Testis (tissue), 5 donors: ENCODE measurements at places on chromosomes 2 and 18. TPM values are rescaled to one million over a fixed set of nuclear protein-coding genes. Genes with fewer than 3 reads are reported as not detected.

DNA sequence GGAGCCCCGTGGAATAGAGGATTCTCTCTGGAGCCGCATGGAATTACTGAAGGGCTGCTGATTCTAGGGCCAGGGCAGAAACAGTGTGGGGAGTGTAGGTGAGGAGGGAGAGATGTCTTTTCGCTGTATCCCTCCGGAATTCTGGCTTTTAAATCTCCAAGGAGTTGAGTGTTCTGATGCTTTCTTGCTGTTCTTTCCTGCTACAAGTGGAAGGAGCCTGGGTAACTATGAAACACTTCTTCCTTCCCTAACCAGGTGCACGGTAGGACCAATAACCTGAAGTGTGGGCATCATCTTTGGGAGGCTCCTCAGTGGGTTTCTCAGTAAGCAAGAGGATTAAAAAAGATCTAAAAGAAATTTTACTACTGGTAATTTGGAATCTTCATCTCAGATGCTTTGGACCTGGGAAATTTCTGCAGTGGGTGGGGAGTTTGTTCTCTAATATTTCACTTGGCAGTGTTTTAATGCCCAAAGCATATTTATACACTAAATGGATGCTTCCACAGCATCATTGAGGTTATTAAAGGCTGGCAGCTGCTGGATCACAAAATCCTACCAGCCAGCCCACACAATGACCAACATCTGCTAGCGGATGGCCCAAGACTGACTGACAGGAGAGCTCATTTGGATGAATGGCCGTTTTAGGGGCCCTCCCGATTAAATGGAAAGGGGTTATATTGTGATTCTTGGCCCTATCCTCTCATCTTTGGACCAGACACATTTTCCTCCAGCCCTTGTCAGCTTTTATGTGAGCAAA lies 2.1 kb downstream of the EML6 start:
- no peak for DNase-seq

Gene ITGA6
- total RNA-seq: 166 TPM

DNA sequence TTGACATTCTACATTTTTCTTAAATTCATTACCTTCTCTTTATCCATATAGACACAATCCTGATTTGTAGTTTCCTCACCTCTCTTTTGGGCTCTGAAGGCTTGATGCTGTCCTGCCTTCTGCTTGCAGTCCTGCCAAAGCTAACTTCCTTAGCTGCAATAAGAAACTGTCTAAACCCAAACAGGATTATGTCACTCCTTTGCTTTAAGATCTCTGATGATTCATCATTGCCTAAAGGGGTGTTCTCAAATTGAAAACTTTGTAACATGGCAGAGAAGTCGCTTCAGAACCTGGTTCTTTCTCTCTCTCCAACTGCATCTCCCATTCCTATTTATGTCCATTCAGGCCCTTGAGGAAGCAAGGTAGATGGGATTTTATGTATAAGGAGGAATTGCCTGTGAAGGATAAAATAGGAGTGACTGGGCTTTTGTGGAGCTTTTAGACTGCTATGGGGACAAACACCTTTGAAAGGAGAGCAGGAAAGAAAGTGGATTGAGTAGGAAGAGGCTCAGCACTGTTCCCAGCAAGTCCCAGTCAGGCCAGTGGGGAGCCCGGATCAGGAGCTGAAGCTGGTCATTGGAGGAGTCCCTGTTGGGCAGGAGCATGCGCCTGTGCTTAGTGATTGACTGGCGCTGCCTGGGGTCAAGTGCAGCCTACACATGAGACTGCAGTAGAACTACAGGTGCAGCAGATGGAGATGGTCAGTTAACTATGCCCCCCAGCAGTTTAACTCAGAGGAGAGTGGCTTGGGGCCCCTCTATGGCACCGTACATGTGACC lies 390.6 kb downstream of the CTNNA2 start:
- DNase-seq: no peak

Gene RNF125
- 1.9 TPM for total RNA-seq

DNA sequence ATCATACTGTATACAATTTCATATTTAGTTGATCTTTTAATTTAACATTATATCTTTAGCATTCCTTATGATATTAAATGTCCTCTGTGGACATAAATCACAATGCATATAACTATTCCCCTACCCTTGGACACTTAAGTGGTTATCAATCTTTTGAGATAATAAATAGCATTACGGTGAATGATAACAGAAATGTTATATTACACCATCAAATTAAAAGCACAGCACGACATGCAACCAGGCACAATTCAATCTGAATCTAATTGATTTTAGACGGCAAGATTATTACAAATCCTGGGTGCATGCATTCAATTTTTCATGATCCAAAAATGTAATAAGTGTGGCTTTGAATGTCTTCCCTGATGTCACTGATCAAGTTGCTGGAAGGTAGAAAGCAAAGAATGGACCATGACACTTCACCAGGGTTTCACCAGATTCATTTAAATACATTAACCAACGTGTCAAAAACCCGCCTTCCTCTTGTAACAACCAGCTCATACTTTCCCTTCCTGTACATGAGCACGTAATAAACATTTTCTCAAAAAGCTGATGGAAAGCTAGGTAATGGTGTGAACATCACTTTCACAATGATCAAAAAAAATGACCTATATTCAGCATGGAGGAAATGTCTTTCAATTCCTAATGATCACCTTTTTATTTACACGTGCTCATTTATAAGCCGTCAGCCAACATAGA lies 513.7 kb upstream of the ID2 start:
- DNase-seq: no peak

DNA sequence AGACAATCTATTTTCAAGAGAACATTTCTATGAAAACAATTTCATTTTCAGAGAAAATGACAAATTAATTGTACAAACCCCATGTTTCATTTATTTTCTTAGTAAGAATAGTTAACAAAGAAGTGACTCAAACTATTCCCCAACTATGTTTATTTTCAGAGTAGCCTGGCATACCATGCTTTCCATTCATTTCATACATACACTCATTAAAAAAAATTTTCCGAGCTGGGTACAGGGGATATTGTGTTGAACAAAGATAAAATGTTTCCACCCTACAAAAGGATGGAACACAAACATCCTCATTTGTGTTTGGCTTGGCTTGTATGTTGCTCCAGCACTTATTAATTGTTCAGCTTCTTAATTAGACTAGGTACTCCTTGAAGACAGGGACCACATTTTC lies 331.4 kb downstream of the EXOC6B start:
- no peak for DNase-seq

- DNase-seq: no peak
These were observed 90.0 kb upstream of the TNP1 start for GRCh38 chr2:216949700-216950413.

Gene REG3G
- 69.7 TPM for total RNA-seq

Gene DUSP2
- total RNA-seq: 16.5 TPM

- DNase-seq: no peak
These were observed 6.2 kb downstream of the HES6 start for GRCh38 chr2:238233625-238234024.

Gene SOCS6
- 22.9 TPM for total RNA-seq

- no peak for DNase-seq
These were observed 231.8 kb downstream of the KCNS3 start for GRCh38 chr2:18110222-18110621.

DNA sequence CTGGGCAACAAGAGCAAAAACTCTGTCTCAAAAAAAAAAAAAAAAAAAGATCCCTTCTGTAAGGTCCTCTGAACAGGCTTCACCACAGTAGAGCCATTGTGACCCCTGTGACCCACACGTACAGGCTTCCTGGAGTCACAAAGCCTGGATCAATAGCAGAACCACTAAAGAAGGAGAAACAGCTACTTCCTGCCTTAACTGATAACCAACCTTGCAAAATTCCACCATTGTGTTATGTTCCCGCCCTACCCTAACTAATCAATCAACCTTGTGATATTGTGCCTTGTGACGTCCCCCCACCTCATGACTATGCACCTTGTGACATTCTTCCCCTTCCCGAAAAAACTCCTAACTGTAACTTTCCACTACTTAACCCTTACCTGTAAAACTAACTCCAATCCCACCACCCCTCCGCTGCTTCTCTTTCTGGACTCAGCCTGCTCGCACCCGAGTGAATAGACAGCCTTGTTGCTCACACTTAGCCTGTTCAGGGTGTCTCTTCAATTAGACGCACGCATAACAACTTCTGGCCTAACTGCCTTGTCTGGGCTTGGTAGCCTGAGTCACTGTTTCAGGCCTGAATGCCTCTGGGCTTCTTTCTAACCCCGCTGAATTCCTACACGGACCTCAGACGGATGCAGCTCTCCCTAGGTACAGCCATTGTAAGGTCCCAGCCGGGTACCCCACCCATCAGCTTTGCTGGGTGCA lies 13.9 kb downstream of the SCYGR8 start:
- no peak for DNase-seq

- DNase-seq: peak; percentile 83
These were observed 47.0 kb upstream of the PLEKHM3 start for GRCh38 chr2:208072250-208072892.

GRCh38 chr2:55954306-55955035 lies 30.9 kb upstream of the EFEMP1 start:
- no peak for DNase-seq

Gene TEKT4
- 11.5 TPM for total RNA-seq

DNA sequence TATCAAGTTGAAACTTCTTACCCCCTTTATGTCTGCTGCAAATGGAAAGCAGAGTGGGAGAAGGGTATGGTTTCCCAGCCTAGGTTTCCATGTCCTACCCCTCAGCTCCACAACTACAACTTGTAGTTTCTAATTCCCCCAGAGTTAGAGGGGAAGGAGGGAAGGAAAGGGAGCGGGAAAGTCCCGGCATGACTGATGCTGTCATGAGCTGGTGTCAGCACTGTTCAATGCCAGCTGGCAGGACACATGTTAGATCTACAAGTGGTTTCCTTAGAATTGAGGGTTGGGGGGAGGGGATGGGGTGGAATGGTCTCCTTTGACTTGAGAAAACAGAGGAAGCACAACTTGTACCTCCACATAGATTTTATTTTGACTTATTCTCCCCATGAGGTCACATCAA lies 194.0 kb downstream of the MBD2 start:
- DNase-seq: no peak

DNA sequence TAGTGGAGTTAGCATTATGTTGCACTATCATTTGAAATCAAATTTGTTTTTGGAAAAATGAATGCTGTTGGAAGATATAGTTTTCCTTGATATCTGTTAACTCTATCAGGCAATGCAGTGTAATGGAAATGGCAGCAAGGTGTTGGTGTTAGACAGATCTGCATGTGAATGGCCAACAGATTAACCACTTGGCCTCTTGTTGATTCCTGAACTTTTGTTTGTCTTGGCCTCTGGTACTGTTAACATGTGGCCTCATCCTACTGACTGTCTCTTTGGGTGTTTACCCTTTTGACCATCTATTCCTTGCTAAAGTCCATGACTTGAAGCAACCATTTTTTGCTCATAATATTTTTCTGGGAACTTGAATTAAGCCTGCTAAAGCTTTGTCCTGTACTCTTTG lies 110.2 kb upstream of the CDH2 start:
- no peak for DNase-seq

- no peak for DNase-seq
These were observed 31.5 kb downstream of the CXCR4 start for GRCh38 chr2:136086253-136087016.

DNA sequence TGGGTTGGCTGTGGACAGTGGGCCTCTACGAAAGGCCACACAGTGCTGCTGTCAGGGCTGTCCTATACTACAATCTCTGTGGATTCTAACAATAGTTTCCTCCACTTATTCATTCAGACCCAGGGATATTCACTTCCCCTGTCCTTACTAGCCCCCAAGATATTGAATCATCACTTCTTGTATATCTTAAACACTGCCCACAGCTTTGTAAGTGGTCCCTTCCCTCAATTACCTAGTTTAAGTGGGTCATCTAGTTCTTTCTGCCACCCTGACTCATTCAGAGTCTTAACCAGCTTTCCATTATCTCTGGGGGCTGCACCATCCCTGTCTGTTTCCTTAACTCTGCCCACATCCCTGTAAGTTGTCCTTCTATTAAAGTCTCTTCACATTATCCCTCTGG lies 69.2 kb downstream of the CD28 start:
- no peak for DNase-seq

- no peak for DNase-seq
These were observed 8.9 kb upstream of the MYCN start for GRCh38 chr2:15931319-15931890.

Gene CLEC4F
- 0.31 TPM for total RNA-seq

Gene MATN3
- 2.1 TPM for total RNA-seq

- DNase-seq: no peak
These were observed 6.3 kb downstream of the RNPEPL1 start for GRCh38 chr2:240574386-240575100.

Gene RAX
- total RNA-seq: not detected
